Vagina (tissue), 2 donors: ENCODE measurements at places on chromosomes 1 and 21. TPM values are rescaled to one million over a fixed set of nuclear protein-coding genes. Genes with fewer than 3 reads are reported as not detected.

DNA sequence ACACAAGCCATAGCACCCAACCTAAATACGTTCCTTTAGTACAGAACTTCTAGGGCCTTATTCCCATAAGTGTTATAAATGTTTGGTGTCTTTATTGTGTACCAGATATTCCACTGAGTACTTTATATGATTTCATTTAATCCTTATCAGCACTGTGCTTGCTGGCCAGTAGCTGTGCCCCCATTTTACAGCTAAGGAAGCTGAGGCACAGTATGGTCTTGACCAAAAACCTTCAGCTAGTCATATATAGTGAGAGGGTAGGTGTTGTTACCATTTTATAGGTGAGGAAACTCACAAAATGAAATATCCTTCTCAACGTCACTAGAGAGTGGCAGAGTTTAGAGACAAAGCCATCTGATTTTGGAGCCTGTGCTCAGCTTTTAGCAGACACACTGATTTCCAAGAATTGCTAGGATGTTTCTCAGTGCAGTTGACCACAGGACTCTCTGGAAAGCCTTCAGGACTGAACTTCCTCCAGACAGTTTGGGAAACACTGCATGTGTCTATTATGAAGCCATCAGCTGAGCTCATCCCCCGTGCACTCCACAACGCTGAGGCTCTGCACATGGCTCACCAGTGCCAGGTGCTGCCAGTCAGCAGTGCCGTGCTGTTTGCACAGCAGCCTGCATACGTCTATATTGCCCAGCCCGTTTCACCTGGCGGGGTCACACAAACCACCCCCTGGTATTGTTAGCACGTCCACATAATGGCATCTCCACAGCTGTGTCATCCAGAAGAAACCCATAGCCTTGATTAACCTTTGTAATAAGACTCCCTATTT lies 15.4 kb downstream of the NPPA start:
- no peak for DNase-seq

GRCh38 chr1:156090840-156091188 lies 8.5 kb upstream of the MEX3A start:
- DNase-seq: no peak

The NPPA gene
- total RNA-seq: not detected

DNA sequence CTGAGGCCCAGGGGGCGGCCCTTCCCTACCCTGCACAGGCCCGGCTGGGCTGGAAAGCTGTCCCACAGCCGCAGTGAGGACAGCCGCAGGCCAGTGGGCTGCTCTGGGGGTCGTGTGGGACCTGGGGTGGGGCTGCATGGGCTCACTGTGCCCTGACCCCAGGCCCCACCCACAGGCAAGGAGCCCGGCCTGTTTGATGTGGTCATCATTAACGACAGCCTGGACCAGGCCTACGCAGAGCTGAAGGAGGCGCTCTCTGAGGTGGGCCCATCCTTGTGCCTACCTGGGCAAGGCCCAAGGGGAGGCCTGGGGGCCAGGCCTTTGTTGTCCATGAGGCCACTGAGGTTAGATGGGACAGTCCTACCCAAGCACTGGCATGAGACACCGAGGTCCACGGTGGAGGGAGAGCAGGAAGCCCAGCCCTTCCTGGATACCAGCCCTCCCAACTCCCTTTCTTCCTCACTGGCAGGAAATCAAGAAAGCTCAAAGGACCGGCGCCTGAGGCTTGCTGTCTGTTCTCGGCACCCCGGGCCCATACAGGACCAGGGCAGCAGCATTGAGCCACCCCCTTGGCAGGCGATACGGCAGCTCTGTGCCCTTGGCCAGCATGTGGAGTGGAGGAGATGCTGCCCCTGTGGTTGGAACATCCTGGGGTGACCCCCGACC lies 1.4 kb upstream of the GJC2 start:
- DNase-seq: no peak

- DNase-seq: no peak
These were observed 124.6 kb downstream of the OLFML2B start for GRCh38 chr1:161899091-161899490.

The OR10Z1 gene
- total RNA-seq: not detected

The RGS1 gene
- 145 TPM for total RNA-seq

GRCh38 chr1:90488451-90488850 lies 228.7 kb downstream of the BARHL2 start:
- DNase-seq: no peak

DNA sequence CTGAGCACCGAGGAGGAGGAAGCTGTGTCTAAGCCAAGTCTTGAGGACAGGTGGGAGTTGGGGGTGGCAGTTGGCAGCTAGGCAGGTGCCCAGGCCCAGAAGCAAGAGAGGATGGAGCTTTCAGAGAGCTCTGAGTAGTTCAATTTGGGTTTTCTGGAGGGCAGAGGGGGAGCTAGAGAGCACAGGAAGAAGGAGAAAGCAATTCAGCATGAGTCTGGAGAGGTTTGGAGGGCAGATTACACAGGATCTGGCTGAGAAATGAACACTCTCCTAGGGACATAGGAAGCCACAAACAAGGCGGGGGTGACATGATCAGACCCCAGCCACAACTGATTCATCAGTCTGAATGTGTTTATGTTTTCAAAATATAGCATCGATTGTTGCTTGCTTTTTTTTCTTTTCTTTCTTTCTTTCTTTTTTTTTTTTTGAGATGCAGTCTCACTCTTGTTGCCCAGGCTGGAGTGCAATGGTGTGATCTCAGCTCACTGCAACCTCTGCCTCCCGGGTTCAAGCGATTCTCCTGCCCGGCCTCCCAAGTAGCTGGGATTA lies 23.8 kb downstream of the PTPRF start:
- DNase-seq: no peak

GRCh38 chr1:183093786-183094298 lies 70.6 kb downstream of the LAMC1 start:
- no peak for DNase-seq

The ZNF697 gene
- 3.7 TPM for total RNA-seq

The CRTC2 gene
- total RNA-seq: 19.2 TPM

DNA sequence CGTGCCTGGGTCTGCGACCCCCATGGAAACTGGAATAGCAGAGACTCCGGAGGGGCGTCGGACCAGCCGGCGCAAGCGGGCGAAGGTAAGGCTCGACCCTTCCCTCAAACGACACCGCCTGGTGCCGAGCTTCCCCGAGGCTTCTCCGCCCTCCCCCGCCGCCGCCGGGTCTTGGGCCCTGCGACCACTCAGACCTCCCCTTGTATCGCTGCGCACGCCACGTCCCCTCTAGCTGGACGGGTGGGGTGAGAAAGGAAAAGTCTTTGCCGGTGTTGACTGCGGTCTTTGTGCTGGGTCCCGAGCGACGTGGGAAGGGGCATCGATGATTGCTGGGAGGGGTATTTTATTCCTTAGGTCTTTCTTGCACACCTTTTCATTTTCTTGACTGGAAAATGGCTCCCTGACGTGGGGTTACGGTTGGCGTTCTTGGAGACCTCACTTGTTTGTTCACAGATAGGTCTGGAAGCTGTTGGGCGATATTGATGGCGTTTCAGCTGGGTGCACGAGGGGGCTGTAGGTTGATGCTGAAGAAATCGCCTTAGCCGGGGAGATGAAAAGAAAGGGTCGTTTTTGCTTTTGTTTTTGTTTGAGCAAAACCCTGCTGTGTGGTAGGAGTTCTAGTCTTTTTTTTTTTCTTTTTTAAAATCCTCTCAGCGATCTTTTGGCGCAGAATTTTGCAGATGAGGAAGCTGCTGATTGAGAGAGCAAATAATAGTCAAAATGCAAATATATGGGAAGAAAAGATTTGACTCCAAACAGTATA lies 776 bp downstream of the KDM1A start:
- no peak for DNase-seq

GRCh38 chr1:205993068-205993467 lies 10.1 kb downstream of the RAB7B start:
- no peak for DNase-seq

The CHODL gene
- total RNA-seq: 3.2 TPM

The CSF3R gene
- total RNA-seq: 8.8 TPM

DNA sequence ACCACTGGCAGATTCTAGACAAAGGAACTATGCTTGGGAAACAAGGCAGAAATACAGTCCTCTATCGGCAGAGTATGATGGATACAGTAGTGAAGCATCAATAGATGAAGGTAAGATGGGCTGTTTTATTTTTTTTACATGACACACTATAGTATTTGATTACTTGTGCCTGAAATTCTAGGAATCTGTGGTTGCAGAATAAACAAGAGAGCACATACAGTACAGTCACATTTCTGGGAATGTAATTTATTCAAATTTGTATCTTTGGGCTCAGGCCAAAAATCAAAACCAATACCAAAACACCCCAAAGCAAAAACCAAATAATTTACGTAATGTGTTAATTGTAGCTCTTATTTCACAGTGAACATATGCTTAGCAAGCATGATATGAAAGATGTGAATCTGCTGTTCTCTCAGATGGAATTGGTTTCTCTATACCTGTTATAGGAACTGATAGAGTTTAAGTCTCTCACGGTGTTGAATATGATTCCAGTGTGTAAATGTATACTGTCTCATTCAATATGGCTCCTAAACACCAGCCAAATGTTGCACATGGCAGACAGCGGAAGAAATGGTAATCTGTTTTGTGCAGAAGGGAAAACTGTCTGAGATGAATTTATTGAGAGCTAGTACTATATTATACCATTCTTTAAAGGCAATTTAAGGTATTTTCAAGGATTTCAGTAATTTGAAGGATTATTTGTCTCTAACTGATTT lies 83.3 kb downstream of the SYT14 start:
- DNase-seq: no peak

The THEM5 gene
- 0.98 TPM for total RNA-seq

The C1QB gene
- 287 TPM for total RNA-seq
